HepG2 (cell line): ENCODE measurements at places on chromosomes 11 and 22. TPM values are rescaled to one million over a fixed set of nuclear protein-coding genes. Genes with fewer than 3 reads are reported as not detected.

GLB1L2 gene
- total RNA-seq, result 0.27 and 0.69 TPM in 2 replicates

GAB4 gene
- total RNA-seq, result not detected in 2 replicates

IL10RA gene
- total RNA-seq, result not detected in 2 replicates

CCDC87 gene
- total RNA-seq, result 0.17 and 0.42 TPM in 2 replicates

OR8B3 gene
- total RNA-seq, result not detected in 2 replicates

PHF21B gene
- not detected in 2 replicates for total RNA-seq

NXPE1 gene
- total RNA-seq, result not detected in 2 replicates

CLMP gene
- total RNA-seq, result not detected in 2 replicates

RIBC2 gene
- total RNA-seq, result 0.55 and 0.81 TPM in 2 replicates

FREY1 gene
- total RNA-seq, result 0.73 TPM in 1 of 2 replicates, not detected in the other

USH1C gene
- not detected in 2 replicates for total RNA-seq

PIWIL4 gene
- total RNA-seq, result 0.15 TPM in 1 of 2 replicates, not detected in the other

CTTN gene
- 83.4 and 114 TPM in 2 replicates for total RNA-seq

SLC25A1 gene
- 118 and 161 TPM in 2 replicates for total RNA-seq

AIFM3 gene
- total RNA-seq, result 11.0 and 15.3 TPM in 2 replicates

TAF10 gene
- total RNA-seq, result 51.0 and 71.3 TPM in 2 replicates

TECTA gene
- 0.04 and 0.08 TPM in 2 replicates for total RNA-seq

OR56A1 gene
- not detected in 2 replicates for total RNA-seq

OR56A4 gene
- not detected in 2 replicates for total RNA-seq

GPR137 gene
- total RNA-seq, result 10.3 and 13.2 TPM in 2 replicates

CEND1 gene
- total RNA-seq, result not detected in 2 replicates

TPBGL gene
- total RNA-seq, result not detected in 2 replicates

OR51G1 gene
- not detected in 2 replicates for total RNA-seq

HTR3B gene
- 1.7 and 2.2 TPM in 2 replicates for total RNA-seq

FTH1 gene
- 544 and 607 TPM in 2 replicates for total RNA-seq

MIAT gene
- 0.04 TPM in 1 of 2 replicates, not detected in the other for total RNA-seq

HOATZ gene
- not detected in 2 replicates for total RNA-seq

TFIP11 gene
- 20.8 and 22.8 TPM in 2 replicates for total RNA-seq
